GM20000 (cell line): ENCODE measurements at places on chromosomes 4 and X.

DNA sequence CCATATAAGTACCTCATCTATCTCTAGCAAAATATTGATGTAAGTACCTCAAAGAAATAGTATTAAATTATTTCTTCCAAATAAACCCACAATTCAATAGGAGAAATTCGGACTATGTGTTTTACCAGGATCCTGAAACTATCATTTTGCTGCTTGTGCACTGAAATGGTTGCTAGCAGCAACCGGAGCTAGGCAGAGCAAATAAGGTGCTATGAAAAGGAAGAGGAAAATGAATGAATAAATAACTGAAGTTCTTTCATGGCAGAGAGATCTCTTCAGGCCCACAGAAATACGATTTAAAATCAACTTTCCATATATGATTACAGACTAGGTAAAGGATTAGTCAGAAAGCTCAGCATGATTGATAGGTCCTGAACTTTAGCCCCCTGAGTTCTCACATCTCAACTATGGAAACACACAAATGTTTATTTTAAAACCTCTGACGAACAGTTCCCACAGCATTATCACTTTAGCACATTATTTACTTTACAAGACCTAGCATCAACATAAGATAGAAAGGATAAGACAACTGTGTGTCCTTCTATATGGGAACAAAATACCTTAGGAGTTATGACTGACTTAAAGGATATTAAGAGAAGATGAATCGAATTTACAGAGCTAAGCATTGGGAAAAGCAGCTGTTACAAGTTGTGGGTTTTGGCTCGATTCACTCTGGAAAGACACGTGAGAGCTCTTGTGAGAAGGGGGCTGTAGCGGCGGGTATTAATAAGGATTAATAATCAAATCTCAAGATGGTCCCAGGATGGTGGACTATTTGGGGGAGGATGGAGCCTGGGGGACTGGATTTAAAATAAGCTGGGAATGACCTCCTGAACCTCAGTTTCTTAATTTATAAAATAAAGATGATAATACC, 104.3 kb downstream of the CORIN start:
- no peak for DNase-seq

GRCh38 chr4:1992468-1993168, 16.2 kb downstream of the NELFA start:
- DNase-seq, result no peak

- no peak for DNase-seq
Observed at GRCh38 chr4:82890528-82890900, 439 bp downstream of the SEC31A start.

DNA sequence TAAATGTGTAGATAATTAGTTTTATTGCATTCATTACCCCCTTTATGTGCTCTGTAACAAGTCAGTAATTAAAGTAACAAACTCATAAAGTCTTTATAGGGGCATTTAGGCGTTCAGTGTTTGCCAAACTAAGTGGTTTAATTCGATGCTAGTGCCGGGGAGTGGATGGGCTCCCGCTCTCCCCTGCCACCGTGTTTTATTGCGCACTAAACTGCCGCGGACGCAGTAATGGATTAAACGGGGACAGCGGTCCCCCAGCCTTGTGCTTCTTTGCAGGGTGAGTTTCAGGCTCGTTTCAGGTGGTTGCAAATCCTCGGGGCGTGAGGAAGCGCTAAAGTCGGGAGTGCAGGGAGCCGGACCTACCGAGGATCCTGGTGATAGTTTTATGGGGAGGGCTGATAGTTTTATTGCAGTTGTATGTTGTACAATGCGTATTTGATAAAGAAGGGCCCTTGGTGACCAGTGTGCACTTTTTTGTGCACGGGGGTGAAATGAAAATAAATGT, 1.6 kb upstream of the PHOX2B start:
- DNase-seq, result no peak

- no peak for DNase-seq
Observed at GRCh38 chr4:96713271-96713850, 873.5 kb downstream of the PDHA2 start.

DNA sequence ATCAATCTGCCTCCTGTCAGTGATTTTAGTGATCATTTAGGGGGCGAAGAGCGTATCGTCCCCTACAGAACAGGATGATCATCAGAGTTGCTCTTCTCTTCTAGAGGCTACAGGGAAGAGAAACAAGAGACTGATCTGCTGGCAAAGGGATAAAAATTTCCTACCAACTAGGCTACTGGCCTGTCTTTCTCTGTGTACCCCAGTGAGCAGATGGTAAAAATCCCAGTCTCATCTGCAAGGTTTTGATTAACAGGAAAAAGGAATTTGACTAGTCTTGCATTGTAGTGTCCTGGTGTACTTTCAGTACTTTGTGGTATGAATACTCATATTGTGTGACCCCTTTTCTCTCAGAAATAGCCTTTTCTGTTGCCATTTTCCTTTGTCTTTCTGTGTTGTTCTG, 21.8 kb upstream of the AADAT start:
- DNase-seq, result no peak

- DNase-seq, result no peak
Observed at GRCh38 chr4:173519111-173520101, 10.6 kb downstream of the HAND2 start.

GRCh38 chr4:127244515-127244914, 388.2 kb upstream of the INTU start:
- DNase-seq, result no peak

GRCh38 chr4:189162073-189162789, 778.4 kb upstream of the FRG1 start:
- no peak for DNase-seq

DNA sequence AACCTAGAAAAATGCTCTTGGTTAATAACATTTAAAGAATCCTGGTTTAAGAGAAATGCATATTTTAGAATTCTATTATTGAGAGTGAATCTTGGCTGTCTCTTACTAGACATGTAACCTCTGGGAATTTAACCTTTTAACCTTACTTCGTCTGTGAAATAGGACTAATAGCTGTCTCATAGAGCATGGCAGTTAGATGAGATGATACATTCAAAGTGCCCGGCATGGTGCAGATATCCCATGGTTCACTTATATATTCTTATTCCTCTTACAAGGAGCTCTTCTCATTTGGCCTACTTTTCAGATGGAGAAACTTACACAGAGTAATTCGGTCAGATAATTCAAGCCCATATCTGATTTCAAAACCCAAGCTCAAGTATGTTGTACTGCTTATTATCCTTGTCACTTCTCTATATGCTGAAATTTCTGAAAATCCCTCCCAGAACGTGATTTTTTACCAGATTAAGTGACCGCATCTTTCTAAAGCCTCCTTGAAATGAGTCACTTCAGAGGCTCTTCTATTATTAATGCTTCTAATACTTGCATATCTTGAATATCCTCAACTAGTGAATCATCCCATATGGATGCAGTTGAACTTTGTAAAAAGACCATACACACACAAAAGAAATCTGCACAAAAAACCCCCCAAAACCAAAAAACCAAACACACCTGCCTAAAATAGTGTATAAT, 4.9 kb downstream of the CDKN2AIP start:
- DNase-seq, result no peak

DNA sequence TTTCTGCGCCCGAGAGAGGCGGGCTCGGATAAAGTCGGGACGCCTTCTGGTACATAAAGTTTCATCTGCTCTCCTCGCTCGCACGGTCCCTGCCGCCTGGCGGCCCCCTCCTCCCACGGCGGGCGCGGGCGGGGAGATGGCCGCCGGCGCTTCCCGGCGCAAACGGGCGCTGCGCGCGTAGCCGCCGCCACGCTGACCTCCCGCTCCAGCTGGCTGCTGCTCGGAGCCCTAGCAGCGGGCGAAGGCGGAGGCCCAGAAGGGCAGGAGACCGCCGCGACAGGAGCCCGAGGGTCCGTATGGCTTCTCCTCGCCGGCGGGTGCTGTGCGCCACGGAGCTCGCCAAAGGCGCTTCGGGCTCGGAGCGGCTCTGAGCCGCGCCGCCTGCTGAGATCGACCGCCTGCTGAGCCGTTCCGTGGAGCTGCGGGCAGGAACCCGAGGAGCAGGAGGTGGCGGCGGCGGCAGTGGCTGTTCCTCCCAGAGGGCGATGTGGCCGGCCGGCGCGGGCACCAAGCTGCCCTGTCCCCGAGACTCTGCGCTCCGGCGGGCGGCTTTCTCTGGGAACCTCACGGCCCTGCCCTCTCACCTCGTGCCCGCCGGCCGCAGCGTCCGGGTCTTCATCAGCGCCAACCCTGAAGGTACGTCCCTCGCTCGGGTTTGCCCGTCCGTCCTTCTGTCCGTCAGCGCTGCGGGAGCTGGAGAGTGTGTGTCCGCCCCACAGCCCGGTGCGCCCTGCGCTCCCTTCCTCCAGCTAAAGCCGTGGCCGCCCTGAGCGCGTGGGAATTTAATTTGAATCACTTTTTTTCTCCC, at the start of gene NWD2:
Gene NWD2, plus strand, starts transcription at position 161 of the 808 bp plus-strand sequence. Its CDS starts 325 bp downstream, at position 486.
- peak; percentile 29 for DNase-seq

DNA sequence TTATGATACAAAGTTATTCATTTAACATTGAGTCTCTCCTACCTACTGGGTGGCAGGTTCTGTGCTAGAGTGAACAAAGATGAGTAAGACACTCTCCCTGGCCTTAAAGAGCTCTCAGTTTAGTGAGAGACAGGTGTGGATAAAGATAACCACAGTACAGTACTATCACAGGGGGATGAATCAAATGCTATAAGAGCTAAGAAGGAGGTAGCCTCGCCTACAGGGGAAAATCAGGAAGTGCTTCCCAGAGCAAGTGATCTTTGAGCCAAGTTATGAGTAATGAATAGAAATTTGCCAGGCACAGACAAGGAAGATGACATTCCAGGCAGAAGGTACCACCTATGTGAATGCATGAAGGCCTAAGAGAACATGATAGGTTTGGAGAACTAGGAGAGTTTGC, 3.4 kb upstream of the IGBP1 start:
- no peak for DNase-seq

- DNase-seq, result no peak
Observed at GRCh38 chrX:142804085-142804484, 221.6 kb upstream of the SPANXN4 start.

DNA sequence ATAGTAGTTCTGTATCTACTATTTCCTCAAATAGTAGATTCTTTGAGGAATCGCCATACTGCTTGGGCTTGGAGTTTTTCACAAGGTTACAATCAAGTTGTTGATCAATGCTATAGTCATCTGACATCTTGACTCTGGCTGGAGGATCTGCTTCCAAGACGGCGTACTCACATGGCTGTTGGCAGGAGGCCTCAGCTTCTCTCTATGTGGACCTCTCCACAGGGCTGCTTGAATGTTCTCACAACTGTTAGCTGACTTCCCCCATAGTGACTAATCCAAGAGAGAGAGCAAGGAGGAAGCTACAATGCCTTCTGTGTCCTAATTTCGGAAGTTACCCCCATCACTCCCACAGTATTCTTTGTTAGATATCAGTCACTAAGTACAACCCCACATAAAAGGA, 10.3 kb downstream of the EGFL6 start:
- no peak for DNase-seq

DNA sequence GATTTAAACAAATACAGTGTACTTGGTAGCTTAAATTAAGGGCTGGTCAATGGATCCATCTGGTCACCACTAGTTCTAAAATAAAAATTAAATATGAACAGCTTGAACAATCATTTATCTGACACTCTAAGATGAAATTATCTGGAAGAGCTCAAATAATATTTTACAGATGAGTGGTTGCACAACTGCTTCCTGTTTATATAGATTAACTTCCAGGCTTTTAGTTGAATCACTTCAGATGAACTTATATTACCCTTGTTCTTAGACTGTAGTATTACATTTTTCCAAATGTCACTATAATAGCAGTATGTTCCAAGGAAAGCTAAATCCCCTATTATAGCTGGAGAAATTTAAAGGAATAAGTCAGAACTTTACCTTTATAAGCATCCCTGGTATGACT, 92.4 kb upstream of the SMIM10 start:
- no peak for DNase-seq

- no peak for DNase-seq
Observed at GRCh38 chr4:152680988-152681603, 1.3 kb upstream of the TMEM154 start.

GRCh38 chr4:70715097-70715496, 6.7 kb upstream of the RUFY3 start:
- no peak for DNase-seq

DNA sequence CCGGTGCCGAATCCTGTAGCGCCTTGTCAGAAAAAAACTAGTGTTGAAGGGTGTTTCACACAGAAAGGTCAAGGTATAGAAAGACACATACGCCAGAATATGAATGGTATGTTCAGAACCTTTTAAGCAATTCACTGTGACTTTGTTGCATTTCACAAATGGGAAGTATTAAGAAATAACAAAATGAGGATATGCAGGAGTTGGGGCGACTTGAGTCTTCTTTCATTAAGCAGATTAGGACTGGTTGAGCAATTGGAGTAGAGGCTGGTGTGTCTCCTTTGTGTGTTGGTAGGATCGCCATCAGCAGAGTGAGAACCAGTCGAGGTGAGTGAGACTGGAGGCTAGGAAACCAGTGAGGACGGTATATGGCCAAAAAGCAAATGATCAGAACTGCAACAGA, 1454.5 kb upstream of the TENM3 start:
- no peak for DNase-seq

DNA sequence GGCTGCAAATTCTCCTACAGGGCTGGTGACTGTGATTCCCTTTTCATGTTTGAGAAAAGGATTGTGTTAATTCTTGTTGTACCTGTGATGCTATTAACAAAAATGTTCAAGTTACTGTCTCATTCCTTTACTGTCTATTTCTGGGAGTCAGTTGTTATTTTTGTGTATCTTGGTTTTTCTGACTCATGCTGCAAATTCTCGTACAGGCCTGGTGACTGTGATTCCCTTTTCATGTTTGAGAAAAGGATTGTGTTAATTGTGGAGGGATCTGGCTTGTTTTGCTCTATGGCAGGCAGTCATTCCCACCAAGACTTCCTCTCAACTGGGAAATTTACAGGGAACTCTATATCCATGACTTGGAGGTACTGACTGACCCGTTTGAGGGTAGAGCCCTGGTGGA, 693.4 kb upstream of the INTU start:
- DNase-seq, result no peak

DNA sequence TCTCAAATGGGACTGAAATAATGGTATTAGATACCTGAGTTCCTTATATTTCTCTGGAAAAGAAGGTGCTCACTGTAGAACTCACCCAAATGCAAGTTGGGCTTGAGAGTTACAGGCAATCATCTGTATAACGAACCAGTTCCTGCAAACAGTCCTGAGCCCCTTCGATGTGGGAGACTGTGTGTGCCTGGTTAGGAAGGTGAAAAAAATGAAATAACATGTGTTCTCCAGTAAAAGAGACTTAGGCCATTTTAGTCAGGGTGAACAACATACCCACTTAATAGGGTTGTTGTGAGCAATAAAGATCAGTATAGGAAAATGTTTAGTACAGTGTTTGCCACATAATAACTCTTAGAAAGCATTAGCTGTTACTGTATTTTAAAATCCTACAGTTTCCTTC, 23.4 kb downstream of the STIM2 start:
- no peak for DNase-seq

DNA sequence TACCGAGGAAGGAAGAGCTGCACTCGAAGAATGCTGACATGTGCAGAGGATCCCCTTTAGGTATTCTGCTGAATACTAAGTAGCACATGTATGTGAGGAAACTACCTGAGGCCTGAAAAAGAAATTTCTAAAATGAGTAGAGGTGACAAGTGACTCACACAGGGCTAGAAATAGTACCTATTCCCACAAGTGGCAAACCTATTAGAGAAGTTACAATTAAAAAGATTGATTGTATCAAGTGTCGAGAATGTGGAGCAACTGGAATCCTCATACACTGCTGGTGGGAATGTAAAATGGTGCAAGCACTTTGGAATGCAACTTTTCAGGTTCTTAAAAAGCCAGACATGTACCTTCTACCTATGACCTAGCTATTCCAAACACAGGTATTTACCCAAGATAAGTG, 47.4 kb downstream of the CCSER1 start:
- DNase-seq, result no peak

GRCh38 chr4:22482250-22483127, 33.4 kb downstream of the ADGRA3 start:
- DNase-seq, result no peak

- no peak for DNase-seq
Observed at GRCh38 chrX:140949233-140949632, 53.2 kb upstream of the SPANXB1 start.
